Mononuclear cell (primary cell): ENCODE measurements at places on chromosomes 2 and 18. TPM values are rescaled to one million over a fixed set of nuclear protein-coding genes. Genes with fewer than 3 reads are reported as not detected.

MAP2 gene
- total RNA-seq = 0.73 TPM

TRIB2 gene
- 74.6 TPM for total RNA-seq

ALLC gene
- total RNA-seq = not detected

DYNAP gene
- total RNA-seq = not detected

IL1B gene
- total RNA-seq = 3,994 TPM

NT5DC4 gene
- total RNA-seq = not detected

ZNF514 gene
- total RNA-seq = 6.9 TPM

SERPINB11 gene
- not detected for total RNA-seq

NLRC4 gene
- 3.0 TPM for total RNA-seq

MAPRE3 gene
- total RNA-seq = 0.42 TPM

DNER gene
- 0.21 TPM for total RNA-seq

ALPI gene
- total RNA-seq = not detected

CFAP221 gene
- total RNA-seq = 0.31 TPM

GPC1 gene
- 0.42 TPM for total RNA-seq

ID2 gene
- total RNA-seq = 717 TPM

HSBP1L1 gene
- 18.6 TPM for total RNA-seq

CTNNA2 gene
- total RNA-seq = not detected

CNGA3 gene
- total RNA-seq = not detected

NEURL3 gene
- 0.52 TPM for total RNA-seq

SH3BP4 gene
- 1.4 TPM for total RNA-seq

AGXT gene
- total RNA-seq = not detected

PRKAG3 gene
- not detected for total RNA-seq
